ENCODE measurements at places on chromosomes 1 and 21. TPM values are rescaled to one million over a fixed set of nuclear protein-coding genes. Genes with fewer than 3 reads are reported as not detected.

- no peak for DNase-seq
Measured at GRCh38 chr1:11044849-11045427, 2.1 kb downstream of the MASP2 start.

- DNase-seq: no peak
Measured at GRCh38 chr1:212536586-212536985, 72.0 kb upstream of the ATF3 start.

Gene DCST2
- total RNA-seq: 0.83 TPM

Gene CFAP74
- 0.39 TPM for total RNA-seq

- no peak for DNase-seq
Measured at GRCh38 chr1:22347854-22348760, 103.5 kb upstream of the ZBTB40 start.

GRCh38 chr1:224292419-224292818 lies 37.6 kb downstream of the NVL start:
- DNase-seq: no peak

GRCh38 chr1:72932025-72932424 lies 649.7 kb upstream of the NEGR1 start:
- no peak for DNase-seq

DNA sequence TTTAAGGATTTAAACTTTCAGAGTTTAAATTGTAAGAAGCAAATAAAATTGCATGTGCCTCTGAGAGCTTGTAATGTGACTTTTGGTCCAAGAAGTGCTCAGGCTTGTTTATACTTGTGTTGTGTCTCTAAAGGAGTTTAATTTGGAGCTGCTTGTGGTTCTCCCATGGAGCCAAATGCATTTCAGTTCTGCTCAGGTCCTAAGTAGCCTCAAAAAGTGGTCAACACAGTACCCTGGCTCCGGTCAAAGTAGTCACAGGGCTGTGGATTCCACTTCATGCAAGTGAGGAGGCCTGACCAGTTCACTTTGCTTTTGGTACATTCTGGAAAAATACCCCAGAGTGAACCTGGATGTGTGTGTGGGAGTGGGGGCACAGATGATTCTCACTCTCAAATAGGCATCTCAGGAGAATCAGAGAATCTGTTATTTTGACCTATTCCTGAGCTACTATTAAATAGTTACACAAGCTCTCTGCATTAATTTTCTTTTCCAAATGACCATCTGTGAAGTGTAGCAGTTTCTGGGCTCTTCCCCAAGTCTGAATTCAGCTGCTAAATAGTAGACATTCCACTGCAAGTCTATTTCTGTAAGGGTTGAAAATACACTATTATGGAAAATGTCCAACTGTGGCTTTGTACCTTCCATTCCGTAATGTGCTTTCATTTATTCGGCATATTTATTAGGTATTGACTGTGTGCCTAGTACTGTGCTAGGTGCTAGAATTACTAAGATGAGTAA lies 31.7 kb upstream of the AGO1 start:
- DNase-seq: no peak

GRCh38 chr1:110200666-110201065 lies 9.4 kb upstream of the KCNC4 start:
- DNase-seq: no peak

DNA sequence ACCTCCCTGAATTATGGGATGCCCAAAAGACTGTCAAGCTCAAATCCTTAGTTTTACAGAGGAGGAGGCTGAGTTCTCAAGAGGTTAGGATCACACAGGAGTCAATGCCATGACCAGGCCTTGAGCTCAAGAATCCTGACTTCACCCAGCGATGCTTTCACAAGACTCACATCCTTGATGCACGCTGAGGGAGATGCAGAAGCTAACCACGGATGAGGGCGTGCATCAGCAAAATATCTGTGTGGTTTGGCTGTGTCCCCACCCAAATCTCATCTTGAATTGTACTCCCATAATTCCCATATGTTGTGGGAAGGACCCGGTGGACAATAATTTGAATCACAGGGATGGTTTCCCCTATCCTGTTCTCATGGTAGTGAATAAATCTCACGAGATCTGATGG lies 133.2 kb downstream of the KCNJ6 start:
- DNase-seq: no peak

Gene CD1E
- not detected for total RNA-seq

DNA sequence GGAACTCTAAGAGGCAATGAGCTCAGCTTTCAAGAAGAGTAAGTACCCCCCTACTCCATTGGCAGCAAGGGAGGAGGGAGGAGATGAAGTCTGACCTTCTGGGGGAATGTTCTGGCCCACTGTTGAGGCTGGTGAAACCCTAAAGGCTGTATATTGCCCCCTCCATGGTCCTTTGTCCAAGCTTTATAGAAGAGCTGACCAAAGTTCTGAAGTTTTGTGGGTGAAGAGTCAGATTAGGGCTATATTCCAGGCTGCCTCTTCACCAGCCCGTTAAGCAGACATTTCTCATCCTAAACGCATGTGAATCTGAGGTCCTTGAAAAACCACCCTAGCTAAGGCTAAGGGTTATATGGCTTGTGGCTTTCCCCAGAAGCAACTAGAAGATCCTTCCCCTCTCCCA lies 1.4 kb downstream of the C1orf94 start:
- DNase-seq: no peak

Gene PRCC
- 98.5 TPM for total RNA-seq

Gene PCSK9
- total RNA-seq: 47.9 TPM

- no peak for DNase-seq
Measured at GRCh38 chr1:67433837-67434236, 3.6 kb upstream of the SERBP1 start.

- no peak for DNase-seq
Measured at GRCh38 chr21:45546636-45547544, 4.7 kb upstream of the SLC19A1 start.

GRCh38 chr21:37974081-37974480 lies 57.8 kb upstream of the KCNJ6 start:
- no peak for DNase-seq

GRCh38 chr1:235330918-235331285 lies 2.5 kb downstream of the GGPS1 start:
- no peak for DNase-seq

Gene KCNE2
- 0.44 TPM for total RNA-seq

Gene SPRR2B
- total RNA-seq: not detected

Gene DUSP12
- total RNA-seq: 29.4 TPM

GRCh38 chr1:194658090-194658439 lies 1471.7 kb upstream of the B3GALT2 start:
- DNase-seq: no peak

GRCh38 chr1:67307251-67308060 lies at the start of gene IL12RB2:
Gene IL12RB2 (plus strand): TSS chr1:67307873. CDS start chr1:67320369, 12,496 bp downstream.
- peak; percentile 36 for DNase-seq

GRCh38 chr1:5915587-5916571 lies 76.3 kb downstream of the NPHP4 start:
- no peak for DNase-seq

DNA sequence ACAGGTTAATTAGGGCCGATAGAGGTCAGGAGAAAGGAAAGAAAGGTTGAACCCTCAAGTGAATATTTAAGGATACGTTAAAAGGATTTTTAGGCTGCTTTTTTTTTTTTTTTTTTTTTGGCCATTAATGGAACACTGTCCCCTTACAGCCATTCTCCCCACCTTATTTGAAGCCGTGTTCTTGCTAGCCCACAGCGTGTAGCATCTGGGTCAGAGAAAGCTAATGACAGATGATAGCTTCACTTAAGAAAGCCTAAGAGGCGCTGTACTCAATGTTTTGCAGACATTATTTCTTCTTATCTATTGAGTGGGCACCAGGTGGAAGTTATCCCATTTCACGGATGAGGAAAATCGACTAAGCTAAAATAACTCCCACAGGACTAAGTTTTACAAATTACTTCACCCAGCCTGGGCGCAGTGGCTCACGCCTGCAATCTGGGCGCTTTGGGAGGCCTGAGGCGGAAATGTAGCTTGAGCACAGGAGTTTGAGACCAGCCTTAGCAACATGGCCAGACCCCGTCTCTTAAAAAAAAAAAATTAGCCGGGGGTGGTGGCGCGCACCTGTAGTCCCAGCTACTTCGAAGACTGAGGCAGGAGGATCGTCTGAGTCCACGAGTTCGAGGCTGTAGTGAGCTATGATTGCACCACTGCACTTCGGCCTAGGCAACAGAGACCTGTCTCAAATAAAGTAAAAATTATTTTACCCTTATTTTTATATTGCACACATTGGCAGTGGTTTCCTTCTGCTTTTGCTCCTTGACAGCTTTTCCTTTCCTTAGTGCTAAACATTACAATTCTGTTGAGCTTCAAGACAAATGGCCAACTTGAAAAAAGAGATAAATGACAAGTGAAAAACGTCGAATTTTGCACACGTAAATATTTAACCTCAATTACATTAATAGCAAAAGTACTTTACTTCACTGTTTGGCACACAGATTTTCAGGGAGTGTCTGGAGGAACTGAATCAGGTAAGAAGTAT lies 1.1 kb upstream of the PHTF1 start:
- no peak for DNase-seq

DNA sequence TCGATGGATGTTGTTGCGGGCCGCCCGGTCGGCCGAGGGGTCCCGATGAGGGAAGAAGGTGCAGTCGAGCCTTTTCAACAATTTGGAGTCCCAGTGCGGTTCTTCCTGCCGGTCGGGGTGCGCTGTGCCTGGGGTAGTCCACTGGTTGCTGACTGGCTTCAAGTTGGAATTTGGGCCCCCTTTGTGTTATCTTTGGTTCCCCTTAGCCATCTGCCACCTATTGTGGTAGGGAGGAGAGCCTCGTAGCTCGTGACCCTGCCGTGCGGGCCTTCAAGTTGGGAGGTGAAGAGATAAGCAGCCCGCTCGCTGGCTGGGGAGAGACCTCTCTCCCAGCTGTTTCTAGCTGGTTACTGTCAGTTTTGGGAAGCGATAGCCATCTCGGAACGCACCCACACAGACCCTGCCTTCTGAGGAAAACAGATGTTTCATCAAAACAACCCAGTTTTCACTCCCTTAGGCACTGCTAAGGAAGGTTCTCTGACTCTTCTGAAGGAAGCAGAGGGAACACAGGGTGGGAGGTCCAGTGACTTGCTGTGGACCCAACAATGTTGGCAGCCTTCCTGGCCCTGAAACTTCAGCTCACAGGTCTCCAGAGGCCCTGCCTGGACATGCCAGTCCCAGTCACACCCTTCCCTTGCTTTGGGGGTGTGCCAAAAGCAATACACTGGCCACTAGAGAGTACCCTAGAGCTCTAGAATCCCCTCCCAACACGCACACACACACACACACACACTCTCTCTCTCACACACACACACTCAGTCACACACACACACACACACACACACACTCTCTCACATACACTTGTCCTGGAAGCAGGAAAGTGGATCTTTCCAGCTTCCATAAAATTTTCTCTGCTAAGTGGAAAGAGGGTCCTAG lies 1.0 kb downstream of the BTG2 start:
- no peak for DNase-seq

GRCh38 chr1:44810101-44810761 lies 1.9 kb downstream of the BTBD19 start:
- no peak for DNase-seq

Gene NADK
- 119 TPM for total RNA-seq

Gene TINAGL1
- 8.4 TPM for total RNA-seq

DNA sequence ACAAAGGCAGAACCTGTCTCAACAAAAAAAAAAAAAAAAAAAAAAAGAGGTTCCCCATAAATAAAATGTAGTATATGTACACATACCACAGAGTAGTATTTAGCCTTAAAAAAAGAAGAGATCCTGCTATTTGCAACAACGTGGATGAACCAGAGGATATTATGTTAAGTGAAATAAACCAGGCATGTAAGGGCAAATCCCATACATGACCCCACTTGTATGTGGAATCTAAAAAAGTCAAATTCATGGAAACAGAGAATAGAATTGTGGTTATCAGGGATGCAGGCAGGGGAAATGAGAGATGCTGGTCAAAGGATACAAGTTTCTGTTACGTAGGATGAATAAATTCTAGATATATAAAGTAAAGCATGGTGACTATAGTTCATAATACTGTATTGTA lies 16.7 kb downstream of the SLC44A3 start:
- no peak for DNase-seq

DNA sequence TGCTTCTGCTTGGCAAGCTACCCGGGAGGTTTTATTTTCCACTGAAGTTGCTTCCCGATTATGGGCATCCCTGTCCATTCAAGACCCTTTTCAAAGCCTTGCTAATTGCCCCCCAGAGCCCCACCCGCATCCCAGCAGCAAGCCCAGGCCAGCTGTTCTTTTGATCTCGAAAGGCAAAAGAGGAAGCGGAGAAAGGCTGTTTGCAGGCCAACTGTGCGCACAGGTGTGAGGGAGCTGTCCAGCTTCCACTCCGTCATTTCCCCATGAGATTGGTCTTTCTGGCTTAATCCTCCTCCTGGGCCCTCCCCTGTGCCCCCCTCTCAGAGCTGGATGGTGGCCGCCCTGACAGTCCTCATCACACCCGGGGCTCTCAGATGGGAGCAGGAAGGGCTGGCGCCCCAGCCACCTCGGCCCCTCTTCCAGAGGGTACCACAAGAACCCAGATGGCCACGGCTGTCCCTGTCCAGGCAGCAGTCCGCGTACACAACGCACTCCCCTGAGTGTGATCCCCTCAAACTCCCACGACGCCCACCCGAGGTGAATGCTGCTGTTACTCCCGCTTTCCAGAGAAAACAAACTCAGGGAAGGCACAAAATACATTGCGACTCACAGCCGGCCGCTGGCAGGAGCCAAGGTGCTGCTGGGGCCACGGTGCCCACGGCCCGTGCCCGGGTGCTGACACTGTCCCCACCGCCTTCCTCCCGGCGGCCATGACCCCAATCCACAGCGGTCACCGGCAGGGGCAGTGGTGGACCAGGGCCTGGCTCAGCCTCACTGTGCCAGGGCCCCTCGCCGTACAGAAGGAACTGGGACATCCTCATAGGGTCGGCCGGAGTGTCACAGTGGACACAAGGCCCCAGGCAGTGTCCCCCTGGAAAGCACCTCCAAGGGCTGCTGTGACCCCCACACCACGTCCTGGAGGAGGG lies 121.9 kb downstream of the CRYAA start:
- DNase-seq: peak; percentile 16

DNA sequence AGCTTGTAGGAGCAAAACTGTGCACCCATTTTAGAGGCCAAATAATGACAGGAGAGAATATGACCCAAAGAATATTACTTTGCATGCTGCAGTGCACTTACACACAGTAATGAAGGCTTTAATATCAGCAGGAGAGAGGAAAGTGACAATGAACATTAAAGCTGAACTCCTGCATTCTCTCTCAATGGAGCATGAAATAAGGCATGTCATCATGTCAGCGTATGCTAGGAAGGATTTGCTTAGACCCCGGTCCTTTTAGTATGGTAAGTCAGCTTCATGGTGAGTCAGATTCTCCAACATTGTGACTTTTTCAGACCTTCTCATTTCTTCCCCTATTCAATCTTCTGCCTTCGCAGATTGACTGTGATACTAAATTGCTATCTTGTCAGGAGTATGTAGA lies 210.7 kb upstream of the TMPRSS15 start:
- no peak for DNase-seq

DNA sequence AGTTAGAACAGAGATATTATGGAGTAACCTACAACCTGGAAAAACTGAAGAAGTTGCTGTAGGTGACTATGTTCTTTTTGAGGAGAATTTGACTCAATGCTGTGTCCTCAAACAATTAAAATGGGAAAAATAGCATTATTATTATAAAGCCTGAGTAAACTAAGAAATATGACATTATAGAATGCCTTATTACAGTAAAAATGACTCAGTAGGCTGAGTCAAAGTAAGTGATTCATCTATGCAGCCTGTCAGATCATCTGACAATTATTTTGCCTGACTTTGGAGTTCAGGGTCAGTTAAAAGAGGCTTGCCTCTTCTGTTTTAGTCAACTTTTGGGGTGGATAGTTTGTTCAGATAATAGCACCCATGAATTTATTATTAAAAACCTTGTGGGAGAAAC lies 150.8 kb upstream of the PTGFR start:
- no peak for DNase-seq

Gene CYP4A22
- not detected for total RNA-seq

GRCh38 chr1:203591626-203592025 lies 35.0 kb upstream of the ATP2B4 start:
- DNase-seq: no peak

Measured in WTC11 (cell line).